Thyroid gland (tissue), 4 donors: ENCODE measurements at places on chromosomes 13 and 19.
A peak's percentile ranks its signal among the peaks of the same experiment; 100 is the strongest.

- peak; percentile 85 for DNase-seq
- H3K4me3 ChIP-seq: peak overlapping the region; percentile 2
- H3K4me1 ChIP-seq: peaks cover 28% of the 10 kb centered on the region
- peak overlapping the region; percentile 79 for H3K27ac ChIP-seq
- H3K36me3 ChIP-seq: no peaks in the 10 kb centered on the region
Measured at GRCh38 chr19:35509018-35509652, 4.3 kb downstream of the DMKN start.

GRCh38 chr13:32961724-32962123, 54.5 kb upstream of the KL start:
- no peaks in the 10 kb centered on the region for H3K36me3 ChIP-seq
- no peak overlapping the region for H3K4me3 ChIP-seq
- no peaks in the 10 kb centered on the region for H3K27me3 ChIP-seq
- no peak for DNase-seq
- no peaks in the 10 kb centered on the region for H3K4me1 ChIP-seq

- DNase-seq: no peak
- no peak overlapping the region for H3K27ac ChIP-seq
- no peaks in the 10 kb centered on the region for H3K4me1 ChIP-seq
- H3K4me3 ChIP-seq: no peak overlapping the region
- no peaks in the 10 kb centered on the region for H3K36me3 ChIP-seq
Measured at GRCh38 chr13:61370520-61370919, 45.1 kb downstream of the PCDH20 start.

- H3K4me3 ChIP-seq: no peak overlapping the region
- no peak overlapping the region for H3K27ac ChIP-seq
Measured at GRCh38 chr13:60091573-60091972, 72.2 kb downstream of the DIAPH3 start.

DNA sequence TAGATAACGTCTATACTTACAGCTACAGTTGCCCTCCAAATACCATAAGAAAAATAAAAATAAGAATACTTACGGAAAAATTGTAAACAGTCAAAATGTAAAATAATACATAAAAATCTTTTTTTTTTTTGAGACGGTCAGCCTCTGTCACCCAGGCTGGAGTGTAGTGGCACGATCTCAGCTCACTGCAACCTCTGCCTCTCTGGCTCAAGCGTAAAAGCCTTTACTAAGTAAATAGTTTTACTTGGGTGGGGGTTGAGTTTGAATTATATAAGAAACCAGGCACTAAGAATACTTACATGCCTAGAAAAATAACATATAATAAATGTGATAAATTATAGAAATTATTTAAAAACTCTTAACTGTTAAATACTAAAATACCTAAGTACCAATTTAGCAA, 1413.0 kb upstream of the PRR20A start:
- H3K36me3 ChIP-seq: no peaks in the 10 kb centered on the region
- H3K27me3 ChIP-seq: no peaks in the 10 kb centered on the region
- no peak overlapping the region for H3K4me3 ChIP-seq
- H3K27ac ChIP-seq: no peak overlapping the region
- DNase-seq: no peak
- no peaks in the 10 kb centered on the region for H3K4me1 ChIP-seq

DNA sequence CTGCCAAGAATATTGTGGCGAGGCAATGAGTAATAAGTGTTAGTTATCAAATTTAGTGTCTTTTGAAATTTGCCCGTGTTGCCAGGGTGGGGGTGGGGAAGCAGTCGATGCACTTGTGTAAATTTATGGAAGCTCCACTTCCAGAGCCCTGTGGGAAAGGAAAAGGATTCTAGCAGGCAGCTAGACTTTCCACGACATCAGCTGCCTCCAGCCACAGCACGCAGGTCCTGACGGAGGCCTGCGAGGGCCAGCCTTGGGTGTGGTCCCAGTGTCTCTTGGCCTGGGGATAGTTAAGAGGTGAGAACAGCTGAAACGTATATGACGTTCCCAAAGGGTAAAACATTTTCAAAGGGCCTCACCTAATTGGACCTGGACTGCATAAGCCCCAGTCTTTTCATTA, 433.0 kb downstream of the TSHZ3 start:
- no peak overlapping the region for H3K27ac ChIP-seq
- no peaks in the 10 kb centered on the region for H3K4me1 ChIP-seq
- no peak overlapping the region for H3K4me3 ChIP-seq
- no peak for DNase-seq

DNA sequence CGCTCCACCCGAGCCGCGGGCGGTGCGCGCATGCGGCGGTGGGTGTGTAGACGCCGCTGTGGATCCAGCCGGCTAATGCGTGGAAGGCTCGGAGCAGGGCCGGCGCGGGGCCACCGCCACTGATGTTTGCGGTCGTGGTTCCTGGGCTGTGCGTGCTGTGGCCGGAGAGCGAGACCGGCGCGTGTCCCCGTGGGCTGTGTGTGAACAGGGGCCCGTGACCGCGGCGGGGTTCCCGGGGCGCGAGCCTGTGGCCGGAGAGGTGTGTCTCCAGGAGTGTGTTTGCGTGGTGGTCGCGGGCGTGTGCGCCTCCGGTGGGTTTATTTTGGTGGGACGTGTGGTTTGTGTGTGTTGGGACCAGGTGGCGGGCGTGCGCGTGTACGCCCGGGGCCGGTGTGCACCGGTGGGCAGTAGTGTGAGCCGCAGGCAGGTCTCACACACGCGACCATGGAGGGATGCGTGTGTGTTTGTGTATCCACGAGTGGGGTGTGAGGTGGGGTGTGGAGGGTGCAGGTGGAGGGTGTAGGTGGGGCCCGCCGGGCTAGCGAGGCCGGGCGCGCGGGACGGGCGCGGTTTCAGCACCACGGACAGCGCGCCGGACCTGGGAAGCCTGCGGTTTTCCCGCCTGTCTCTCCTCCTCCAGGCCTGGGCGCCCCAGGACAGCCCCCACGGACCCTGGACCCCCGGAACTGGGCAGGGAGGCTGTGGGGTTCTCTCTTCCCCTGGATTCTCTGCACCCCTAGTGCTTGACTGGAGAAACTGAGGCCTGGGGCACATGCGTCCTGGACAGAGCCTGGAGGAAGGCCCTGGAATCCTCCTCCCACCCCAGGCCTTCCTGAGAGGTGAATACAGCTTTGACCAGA, 1.6 kb downstream of the HCN2 start:
- H3K4me3 ChIP-seq: no peak overlapping the region
- H3K27me3 ChIP-seq: peaks cover 20% of the 10 kb centered on the region
- no peak overlapping the region for H3K27ac ChIP-seq
- H3K36me3 ChIP-seq: no peaks in the 10 kb centered on the region
- peaks cover 16% of the 10 kb centered on the region for H3K4me1 ChIP-seq
- DNase-seq: peak; percentile 32

GRCh38 chr13:34176633-34177032, 358.7 kb downstream of the RFC3 start:
- H3K4me1 ChIP-seq: no peaks in the 10 kb centered on the region
- H3K27ac ChIP-seq: no peak overlapping the region
- H3K4me3 ChIP-seq: no peak overlapping the region
- H3K27me3 ChIP-seq: no peaks in the 10 kb centered on the region

GRCh38 chr19:7924651-7925170, 1.2 kb downstream of the CTXN1 start:
- no peaks in the 10 kb centered on the region for H3K27me3 ChIP-seq
- peaks cover 11% of the 10 kb centered on the region for H3K36me3 ChIP-seq
- DNase-seq: no peak
- no peak overlapping the region for H3K27ac ChIP-seq
- peaks cover 17% of the 10 kb centered on the region for H3K4me1 ChIP-seq
- H3K4me3 ChIP-seq: peak overlapping the region; percentile 50

GRCh38 chr19:1183543-1184172, 9.6 kb upstream of the SBNO2 start:
- H3K4me1 ChIP-seq: peaks cover 51% of the 10 kb centered on the region
- H3K4me3 ChIP-seq: no peak overlapping the region
- H3K36me3 ChIP-seq: no peaks in the 10 kb centered on the region

- DNase-seq: peak; percentile 55
- no peak overlapping the region for H3K27ac ChIP-seq
- no peaks in the 10 kb centered on the region for H3K4me1 ChIP-seq
- no peaks in the 10 kb centered on the region for H3K36me3 ChIP-seq
- no peaks in the 10 kb centered on the region for H3K27me3 ChIP-seq
Measured at GRCh38 chr19:33437821-33438671, 64.5 kb downstream of the CEBPG start.

DNA sequence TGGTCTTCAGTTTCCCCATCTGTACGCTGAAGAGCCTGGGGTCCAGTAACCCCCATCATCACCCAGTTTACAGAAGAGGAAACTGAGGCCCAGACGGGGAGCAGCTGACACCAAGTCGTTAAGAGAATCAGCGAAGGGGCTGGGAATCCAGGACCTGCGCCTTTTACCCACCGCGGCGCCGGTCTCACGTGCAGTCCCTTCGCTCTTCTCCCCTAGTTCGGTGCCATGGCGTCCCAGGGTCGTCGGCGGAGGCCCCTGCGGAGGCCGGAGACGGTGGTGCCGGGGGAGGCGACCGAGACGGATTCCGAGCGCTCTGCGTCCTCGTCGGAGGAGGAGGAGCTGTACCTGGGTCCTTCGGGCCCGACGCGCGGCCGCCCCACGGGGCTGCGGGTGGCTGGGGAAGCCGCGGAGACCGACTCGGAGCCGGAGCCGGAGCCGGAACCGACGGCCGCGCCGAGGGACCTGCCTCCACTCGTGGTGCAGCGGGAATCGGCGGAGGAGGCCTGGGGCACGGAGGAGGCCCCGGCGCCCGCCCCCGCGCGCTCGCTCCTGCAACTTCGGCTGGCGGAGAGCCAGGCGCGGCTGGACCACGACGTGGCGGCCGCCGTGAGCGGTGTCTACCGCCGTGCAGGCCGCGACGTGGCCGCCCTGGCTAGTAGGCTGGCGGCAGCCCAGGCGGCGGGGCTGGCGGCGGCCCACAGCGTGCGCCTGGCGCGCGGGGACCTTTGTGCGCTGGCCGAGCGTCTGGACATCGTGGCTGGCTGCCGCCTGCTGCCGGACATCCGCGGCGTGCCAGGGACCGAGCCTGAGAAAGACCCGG, 698 bp downstream of the BLOC1S3 start:
- H3K27me3 ChIP-seq: no peaks in the 10 kb centered on the region
- peak overlapping the region; percentile 51 for H3K4me3 ChIP-seq
- peaks cover 15% of the 10 kb centered on the region for H3K4me1 ChIP-seq
- H3K36me3 ChIP-seq: no peaks in the 10 kb centered on the region

DNA sequence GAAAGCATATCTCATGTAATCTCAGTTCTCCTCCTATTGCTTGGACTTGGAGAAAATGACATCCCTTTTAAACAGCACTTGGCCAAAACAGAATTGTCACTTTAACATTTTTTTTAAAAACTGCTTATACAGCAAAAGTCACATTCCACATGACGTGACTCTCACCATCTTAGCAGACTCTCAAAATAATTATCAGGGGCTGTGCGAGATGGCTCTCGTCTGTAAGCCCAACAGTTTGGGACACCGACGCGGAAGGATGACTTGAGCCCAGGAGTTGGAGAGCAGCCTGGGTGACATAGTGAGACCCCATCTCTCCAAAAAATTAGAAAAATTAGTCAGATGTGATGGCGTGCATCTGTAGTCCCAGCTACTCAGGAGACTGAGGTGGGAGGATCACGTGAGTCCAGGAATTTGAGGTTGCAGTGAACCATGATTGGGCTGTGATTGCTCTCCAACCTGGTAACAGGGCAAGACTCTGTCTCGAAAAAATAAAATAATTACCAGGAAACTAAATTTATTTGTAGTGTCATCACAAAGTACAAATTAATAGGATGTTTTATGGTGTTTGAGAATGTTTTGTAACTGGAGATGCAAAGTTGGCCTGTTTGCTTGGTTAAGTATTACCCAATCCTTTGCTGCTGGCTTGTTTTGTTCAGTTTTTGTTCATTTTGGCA, 8.8 kb downstream of the SAFB start:
- H3K36me3 ChIP-seq: peaks cover 18% of the 10 kb centered on the region
- H3K4me1 ChIP-seq: peaks cover 15% of the 10 kb centered on the region
- no peak for DNase-seq
- H3K4me3 ChIP-seq: no peak overlapping the region
- H3K27ac ChIP-seq: no peak overlapping the region

- H3K27ac ChIP-seq: peak overlapping the region; percentile 89
- no peaks in the 10 kb centered on the region for H3K27me3 ChIP-seq
- no peak for DNase-seq
- H3K36me3 ChIP-seq: no peaks in the 10 kb centered on the region
- no peak overlapping the region for H3K4me3 ChIP-seq
- H3K4me1 ChIP-seq: peaks cover 54% of the 10 kb centered on the region
Measured at GRCh38 chr19:4060621-4061177, 6.0 kb downstream of the ZBTB7A start.

DNA sequence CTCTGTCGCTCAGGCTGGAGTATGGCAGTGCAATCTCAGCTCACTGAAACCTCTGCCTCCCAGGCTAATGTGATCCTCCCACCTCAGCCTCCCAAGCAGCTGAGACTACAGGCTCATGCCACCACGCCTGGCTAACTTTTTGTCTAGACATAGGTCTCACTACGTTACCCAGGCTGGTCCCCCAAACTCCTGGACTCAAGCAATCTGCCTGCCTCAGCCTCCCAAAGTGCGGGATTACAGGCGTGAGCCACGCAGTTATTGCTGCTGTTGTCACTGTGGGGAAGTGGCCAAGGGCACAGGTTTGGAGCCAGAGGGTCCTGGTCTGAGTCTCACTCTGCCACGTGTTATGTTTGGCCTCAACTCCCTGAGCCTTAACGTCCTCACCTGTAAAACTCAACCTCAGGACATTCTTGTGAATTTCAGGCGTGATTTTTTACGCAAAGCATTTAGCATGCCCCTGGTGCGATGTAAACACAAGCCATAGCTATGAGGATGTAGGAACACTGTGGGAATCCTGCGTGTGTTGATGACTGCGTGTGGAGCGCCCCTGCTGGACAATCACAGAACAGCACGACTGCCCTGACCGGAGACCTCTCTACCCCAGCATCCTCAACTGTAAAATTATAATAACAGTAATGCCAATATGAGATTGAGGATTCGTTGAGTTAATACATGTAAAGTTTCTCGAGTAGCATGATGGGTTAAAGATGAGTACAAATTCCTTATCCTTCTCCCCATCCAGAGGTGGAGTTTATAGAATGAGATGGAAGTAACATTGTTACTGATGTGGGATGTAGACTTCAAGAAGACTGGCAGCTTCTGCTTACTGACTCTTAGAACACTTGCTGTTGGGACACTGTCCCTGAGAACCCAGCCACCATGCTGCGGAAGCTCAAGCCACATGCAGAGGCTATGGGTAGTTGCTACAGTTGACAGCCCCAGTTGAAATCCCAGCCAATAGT, 41.8 kb upstream of the PNMA8B start:
- no peaks in the 10 kb centered on the region for H3K27me3 ChIP-seq
- H3K27ac ChIP-seq: no peak overlapping the region
- H3K36me3 ChIP-seq: no peaks in the 10 kb centered on the region
- no peak overlapping the region for H3K4me3 ChIP-seq

DNA sequence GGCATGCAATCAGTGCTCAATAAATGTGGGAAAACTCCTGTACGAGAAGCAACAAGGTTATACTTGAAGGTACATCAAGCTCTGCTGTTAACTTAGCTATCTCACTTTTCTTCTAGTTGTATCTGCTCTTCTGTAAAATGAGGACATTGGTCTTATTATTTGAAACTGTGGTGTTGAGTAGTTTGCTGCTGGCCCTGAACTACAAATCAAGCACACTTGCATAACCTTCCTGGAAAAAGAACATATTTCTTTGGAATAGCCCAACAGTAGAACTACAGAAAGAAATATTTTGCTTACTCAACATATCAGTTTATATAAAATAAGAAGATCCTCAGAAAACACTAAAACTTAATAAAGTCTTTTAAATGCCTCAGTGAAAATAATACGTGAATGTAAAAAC, 203.0 kb downstream of the KCTD12 start:
- no peak overlapping the region for H3K27ac ChIP-seq
- no peaks in the 10 kb centered on the region for H3K27me3 ChIP-seq
- no peak overlapping the region for H3K4me3 ChIP-seq
- H3K36me3 ChIP-seq: no peaks in the 10 kb centered on the region
- DNase-seq: no peak
- no peaks in the 10 kb centered on the region for H3K4me1 ChIP-seq
